ENCODE measurements at places on chromosomes 2 and 18.

DNA sequence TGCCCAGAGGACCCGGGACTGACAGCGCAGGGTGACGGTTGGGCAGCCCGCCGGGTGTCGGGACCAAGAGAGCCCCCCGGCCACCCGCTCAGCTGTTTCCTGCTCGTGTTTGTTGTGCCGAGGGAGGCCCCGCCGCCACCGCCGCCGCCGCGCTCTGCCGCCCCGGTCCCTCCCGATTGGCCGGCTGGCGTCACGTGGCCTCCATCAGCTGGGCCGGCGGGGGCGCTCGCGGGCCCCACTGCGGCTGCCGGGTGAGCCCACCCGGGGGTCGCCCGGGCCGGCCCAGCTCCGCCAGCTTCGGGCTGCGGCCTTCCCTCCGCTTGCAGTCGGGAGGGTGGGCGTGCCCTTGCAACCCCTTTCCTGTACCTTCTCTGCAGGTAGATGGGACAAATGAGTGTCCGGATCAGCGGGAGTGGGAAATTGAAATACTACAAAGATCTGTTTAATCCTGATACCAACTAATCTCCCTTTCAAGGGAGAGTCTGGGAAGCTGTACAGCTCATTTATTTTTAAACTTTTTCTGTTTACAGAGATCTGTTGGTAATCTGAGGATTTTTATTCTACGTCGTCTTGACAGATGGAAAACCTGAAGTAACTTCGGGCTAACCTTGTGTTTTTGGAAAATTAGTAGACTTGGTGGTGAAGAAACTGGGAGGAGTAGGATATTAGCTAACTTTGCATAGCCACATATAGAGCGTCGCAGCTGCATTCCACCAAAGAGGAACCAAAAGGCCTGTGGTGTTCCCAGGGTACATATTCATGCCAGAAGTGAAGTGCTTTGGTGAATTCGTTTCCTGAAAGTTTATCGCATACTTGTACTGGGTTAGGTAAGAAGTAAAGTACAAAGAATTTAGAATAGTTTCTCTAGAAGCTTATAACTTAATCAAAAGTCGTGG is 1.2 kb downstream of the YPEL5 start:
- peak; percentile 57 for DNase-seq

- no peak for DNase-seq
These were observed 383.2 kb upstream of the SLC14A2 start for GRCh38 chr18:45232061-45232460.

DNA sequence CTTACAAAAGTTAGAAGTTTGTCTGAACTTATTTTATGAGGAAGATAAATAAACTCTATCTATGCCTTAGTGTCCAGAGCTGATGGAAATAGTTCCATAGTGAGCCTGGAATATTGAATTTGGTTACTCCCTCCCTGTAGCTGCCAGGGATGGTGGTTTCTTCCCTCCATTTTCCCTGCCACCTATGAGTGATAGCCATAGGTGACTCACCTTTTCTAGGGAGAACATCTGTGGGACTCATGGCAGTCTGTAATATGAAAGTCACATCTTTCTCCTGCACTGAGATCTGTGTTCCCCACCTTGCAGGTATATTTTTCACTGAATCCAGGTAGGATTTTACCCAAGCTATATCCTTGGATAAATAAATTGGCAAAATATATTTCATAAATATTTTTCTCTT is 148.8 kb downstream of the TPGS2 start:
- DNase-seq = no peak

GRCh38 chr2:218482651-218483050 is 63.7 kb downstream of the VIL1 start:
- no peak for DNase-seq

DNA sequence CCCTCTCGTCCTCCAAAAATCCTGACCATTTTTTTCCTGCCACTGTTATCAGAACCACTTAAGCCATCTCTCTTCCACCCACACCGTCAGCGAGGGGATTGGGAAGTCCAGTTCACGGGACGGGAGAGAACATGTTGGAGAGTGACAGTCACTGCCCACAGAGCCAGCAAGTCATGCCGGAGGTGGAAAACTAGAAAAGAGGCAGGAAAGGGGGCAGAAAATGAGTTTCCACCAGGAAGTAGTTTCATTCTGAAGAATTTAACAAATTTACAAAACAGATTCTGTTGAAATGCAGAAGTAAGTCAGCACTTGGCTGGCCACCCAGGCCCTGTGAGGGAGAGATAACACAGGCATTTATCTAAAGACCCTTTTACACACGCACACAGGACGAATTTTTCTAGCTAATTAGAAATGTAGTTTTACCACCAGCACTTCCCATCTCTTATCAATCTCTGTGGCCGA is 431.3 kb downstream of the TSN start:
- no peak for DNase-seq

DNA sequence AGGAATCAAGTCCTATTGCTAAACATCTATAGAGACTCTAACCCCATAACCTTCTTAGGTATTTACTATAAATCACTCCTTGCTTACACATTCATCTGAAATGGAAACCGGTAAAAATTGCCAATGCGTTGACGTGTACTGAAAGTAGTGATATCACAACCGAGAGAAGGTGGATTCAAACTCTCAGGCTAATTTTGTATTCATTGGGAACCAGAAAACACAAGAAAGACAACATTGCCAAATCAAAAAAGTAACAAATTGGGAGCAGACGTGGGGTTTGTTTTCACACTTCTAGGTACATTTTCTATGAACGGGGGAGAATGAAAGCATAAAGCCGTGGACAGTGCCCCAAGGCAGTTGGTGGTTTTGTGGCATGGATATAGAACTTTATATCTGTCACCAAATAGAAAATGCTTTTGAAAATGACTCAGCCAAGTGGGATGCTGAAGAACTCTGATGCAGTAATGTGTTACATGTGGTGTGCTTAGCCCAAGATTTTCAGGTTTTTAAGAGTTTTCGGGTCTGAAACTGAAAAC is 155.1 kb upstream of the RASGRP3 start:
- DNase-seq = no peak

- DNase-seq = peak; percentile 26
These were observed 49.5 kb downstream of the C2orf42 start for GRCh38 chr2:70141212-70141901.

DNA sequence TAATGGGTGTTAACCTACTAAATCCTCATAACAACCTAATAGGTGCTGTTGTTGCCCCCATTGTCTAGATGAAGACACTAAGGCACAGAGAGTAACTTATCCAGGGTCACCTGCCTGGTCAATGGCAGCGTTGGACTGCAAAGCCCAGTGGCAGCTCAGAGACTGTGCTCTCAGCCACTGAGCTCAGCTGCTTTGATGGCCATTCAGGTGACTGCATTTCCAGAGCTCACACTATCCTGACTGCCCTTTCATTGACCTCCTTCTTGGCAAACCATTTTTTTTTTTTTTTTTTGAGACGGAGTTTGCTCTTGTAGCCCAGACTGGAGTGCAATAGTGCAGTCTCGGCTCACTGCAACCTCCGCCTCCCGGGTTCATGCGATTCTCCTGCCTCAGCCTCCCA is 115.2 kb downstream of the MAPK4 start:
- DNase-seq = no peak

- DNase-seq = no peak
These were observed 100.6 kb upstream of the SMIM21 start for GRCh38 chr18:75527848-75528685.

GRCh38 chr2:28594000-28594331 is 98.1 kb downstream of the PLB1 start:
- DNase-seq = no peak

- DNase-seq = no peak
These were observed 61.6 kb upstream of the NCOA1 start for GRCh38 chr2:24429197-24430074.

GRCh38 chr18:35578481-35578880 is 3.1 kb upstream of the GALNT1 start:
- DNase-seq = no peak

DNA sequence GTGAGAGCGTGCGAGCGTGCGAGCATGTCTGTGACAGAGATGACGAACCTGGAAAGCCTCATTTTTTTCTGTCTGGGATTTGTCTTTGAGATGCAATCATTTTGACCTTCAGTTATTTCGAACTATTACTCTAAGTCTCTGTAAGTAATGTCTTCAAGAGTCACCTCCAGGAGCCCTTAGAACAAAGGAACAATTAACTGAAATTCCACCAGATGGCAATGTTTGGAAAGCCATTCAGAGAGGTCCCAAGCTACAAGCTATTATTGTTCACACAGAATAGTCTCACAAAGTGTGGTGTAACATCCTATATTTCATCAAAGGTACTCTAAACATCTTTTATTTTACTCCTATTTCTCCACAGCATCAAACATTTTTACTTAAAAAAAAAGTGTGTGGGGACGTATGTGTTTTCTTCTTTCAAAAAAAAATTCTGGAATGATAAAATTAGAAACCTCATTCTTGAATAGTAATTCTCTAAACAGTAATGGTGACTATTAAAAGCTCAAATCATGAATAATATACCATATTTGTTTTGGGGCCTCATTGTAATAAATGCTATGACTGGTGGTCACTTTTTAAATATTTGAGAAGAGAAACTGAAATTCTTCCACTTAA is 35.1 kb upstream of the MAPRE2 start:
- DNase-seq = no peak

DNA sequence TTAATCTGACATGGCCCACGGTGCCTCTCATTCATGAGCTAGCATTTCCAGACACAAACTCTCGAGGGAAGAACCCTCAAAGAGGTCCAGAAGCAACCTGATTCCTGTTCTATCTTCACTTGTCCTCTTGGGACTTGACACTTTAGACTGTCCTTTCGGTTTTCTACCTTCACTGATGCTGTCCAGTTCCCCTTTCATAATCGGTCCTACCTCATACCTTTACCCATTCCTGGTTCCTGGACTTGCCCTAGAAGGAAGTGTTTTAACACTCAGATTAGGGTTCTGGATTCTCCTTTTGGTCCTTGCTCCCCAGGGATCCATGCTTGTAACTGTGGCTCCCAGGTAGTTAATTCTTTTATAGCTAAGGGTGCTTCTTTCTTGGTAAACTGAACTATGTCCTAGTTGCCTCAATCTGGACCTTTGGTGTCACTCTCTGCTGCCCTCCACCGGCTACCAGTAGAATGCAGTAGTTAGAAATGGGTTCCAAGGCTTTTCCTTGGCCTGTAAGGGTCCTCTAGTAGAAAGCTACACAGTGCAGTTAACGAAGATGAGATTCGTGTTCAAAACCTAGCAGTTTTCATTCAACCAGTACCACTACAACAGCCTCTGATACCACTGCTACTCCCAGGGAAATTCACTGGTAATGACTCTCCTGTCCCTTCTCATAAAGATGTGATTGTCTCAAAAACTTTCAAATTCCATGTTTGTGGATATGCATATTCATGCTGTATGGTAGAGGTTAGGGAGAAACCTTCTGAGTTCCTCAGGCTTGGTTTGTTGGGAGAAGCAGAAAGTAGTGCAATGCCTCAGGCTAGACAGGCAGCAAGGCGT is 178.1 kb upstream of the CYP26B1 start:
- no peak for DNase-seq

DNA sequence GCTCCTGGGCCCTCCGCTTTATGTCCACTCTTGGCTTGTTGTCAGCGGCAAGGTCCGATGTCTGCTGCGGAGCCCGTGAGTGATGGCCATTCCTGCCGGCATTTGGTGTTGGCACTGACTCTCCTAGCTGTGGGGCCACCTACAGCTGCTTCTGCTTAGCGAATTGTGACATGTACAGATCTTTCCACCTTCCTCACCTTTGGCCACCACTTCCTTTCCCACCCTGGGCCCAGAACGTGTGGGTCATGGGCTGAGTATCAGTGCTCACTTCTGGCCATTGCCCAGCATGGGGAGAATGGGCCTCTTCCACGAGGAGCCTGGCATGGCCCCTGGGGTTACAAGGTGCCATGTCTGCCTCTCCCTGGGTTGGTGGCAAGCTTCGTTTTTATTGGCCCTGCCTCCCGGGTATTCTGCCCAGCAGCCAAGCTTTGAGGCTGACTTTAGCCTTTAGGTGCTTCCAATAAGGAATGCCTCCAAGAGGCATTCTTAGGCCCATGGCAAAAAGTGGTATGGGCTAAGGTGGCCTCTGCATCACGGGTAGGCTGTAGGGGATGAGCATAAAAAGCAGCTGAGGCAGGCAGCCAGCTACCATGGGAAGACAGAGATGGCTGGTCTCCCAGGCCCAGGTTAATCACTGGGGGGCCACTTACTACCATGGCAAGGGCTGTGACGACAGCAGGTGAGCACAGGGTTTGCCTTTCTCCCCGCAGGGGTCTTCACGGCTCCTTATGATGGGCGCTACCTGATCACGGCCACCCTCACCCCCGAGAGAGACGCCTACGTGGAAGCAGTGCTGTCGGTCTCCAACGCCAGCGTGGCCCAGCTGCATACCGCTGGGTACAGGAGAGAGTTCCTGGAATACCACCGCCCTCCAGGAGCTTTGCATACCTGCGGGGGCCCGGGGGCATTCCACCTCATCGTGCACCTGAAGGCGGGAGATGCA is 65.8 kb downstream of the EMILIN2 start:
- no peak for DNase-seq

DNA sequence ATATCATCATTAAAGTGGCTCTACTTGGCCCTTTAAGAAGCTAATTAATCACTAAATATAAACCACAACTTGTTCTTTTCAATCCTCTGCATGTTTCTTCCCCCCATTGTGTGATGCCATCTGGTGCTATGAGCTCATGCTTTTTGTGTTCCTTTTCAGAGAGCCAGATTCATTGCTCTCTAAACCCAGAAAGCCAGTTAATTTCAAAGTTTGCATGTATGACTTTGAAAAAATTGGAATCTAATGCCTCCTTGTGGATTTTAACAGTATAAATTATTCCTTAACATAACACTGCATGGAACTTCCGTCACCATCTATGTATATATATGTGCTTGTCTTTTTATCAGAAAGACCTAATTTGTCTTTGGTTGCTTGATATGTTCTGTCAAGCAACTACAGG is 31.1 kb downstream of the TMEM178A start:
- DNase-seq = no peak

DNA sequence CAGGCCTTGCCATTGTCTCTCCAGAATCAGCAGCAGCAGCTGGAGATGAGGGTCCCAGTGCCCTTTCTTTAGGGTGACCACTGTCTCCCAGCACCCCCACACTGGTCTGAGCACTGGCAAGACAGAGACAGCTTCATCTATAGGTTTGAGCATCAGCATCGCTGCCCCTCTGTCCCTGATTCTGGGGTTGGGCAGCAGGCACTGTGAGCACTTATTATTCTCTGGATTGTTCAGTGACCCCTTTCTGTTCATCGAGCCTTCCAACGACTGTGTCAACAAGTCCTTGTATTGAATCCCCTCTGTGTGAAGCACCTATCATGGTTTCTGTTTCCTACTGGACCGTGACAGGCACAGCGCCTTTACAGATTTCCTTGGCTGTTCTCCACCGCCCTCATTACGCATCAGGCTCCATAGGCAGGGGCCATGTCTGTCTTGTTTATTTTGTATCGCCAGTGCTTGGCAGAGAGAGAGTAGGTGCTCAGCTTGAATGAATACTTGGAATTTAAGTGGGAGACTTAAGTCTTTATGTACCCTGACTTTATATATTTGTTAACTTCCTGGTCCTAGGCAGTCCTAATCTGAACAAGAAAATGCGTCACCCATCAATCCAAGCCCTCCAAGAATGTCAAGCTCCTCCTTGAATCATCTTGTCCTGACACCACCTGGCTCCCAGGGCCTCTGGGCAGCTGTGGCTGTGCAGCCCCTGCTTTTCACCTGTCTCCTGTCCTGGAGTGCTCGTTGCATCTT is 11.4 kb downstream of the MALL start:
- DNase-seq = no peak
